ENCODE measurements at places on chromosomes 11 and 22.

GRCh38 chr11:1339066-1339675, 29.7 kb upstream of the TOLLIP start:
- DNase-seq = no peak

DNA sequence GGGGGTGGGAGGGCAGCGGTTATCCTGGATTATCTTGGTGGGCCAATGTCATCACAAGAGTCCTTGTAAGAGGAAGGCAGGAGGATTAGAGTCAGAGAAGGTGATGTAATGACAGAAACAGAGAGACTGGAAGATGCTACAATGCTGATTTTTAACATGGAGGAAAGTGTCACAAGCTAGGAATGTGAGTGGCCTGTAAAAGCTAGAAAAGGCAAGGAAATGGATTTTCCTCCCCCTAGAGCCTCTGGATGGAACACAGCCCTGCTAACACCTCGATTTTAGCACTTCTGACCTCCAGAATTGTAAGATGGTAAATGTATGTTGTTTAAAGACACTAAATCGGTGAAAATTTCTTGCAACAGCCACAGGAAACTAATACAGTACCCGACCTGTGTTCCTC, 109.3 kb downstream of the MN1 start:
- DNase-seq = no peak

GRCh38 chr22:16969508-16970327, 38.3 kb downstream of the GAB4 start:
- no peak for DNase-seq

GRCh38 chr11:108958368-108959104, 293.7 kb downstream of the DDX10 start:
- DNase-seq = no peak
